GOT3 (cell line): ENCODE measurements at places on chromosomes 11 and 22.
A peak's percentile ranks its signal among the peaks of the same experiment; 100 is the strongest.

DNA sequence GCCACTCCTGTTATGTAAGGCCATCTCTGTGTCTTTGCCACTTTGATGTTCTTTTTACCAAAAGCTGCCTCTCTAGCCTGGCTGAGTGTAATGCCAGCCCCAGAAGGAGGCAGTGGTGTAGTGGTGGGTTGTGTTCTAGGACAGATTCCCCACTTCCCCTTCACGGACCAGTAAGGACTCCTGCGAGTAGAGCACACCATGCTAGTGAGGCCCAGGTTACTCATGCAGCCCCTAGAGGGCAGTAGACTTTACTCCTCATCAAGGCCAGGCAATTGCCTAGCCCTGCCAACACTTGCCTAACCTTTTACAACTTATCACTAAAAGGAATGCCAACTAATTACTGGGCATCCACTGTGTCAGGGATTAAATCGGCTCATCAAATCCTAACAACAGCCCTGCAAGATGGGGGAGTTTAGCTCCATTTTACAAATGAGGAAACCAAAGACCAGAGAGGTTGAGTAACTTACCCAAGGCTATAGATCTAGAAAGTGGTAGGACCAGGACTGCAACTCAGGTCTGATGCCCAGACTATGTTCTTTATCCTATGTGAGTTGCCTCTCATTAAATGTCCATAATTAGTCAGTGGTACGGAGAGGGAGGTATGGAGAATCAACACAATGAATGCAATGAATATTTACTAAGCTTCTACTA lies 75.3 kb downstream of the APIP start:
- DNase-seq, result no peak

GRCh38 chr11:75190652-75191329 lies 39.9 kb downstream of the SLCO2B1 start:
- DNase-seq, result no peak

GRCh38 chr22:40610329-40610850 lies 26.1 kb downstream of the MRTFA start:
- no peak for DNase-seq

DNA sequence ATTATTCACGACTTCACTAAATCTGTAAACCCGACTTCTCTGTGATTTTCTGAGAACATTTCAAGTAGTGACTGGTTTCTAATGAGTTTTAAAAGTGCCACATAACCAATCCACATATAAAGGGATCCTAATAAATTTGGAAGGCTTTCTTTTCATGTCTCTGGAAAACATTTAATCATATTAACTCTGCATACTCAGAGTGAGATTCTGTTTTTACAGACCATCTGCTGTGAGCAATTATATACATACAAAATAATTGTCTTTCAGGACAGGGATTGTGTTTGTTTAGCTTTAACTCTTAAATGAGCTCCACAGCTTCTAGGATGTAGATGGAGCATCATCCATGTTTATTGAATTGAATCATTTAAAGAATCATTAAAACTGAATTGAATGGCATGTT lies 65.1 kb downstream of the PRMT3 start:
- no peak for DNase-seq

GRCh38 chr11:58863697-58864096 lies 19.2 kb upstream of the GLYATL2 start:
- DNase-seq, result no peak

DNA sequence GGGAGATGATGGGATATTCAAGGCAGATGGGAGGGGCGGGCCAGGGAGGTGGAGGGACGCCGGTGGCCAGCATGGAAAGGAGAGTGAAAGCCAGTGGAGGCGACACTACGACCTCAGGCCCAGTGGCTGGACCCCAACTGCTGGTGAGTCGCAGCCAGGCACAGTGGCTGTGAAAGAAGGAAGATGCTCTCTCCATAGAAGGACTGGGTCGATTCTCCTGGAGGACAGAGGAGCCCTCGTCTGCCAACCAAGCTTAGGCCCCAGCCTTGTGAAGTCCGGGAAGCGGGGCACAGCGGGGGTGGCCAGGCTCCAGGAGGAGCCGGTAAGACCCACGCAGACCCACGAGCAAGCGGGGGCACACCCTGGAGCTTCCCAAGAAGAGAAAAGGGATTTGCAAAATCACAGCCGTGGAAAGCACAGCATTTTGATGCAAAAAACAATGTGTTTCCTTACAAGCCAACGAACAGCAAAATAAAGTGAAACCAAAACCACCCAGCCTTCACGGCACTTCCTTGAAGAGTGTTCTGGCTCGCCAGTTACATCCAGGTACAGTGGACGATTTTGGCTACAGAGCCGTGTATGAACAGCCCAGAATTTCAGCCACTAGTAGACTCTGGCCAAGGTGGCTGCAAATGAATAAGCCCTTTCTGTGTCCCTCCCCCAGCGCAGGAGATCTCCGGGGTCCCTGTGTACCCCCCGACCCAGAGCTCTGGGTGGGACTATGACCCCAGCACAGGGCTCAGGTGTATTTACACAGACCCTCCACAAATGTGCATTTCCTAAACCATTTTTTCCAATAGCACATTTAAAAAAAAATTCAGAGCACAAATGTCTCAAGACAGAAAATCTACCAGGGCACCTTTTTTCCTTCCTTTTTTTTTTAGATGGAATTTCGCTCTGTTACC lies 96.9 kb downstream of the TRMU start:
- DNase-seq, result no peak

- no peak for DNase-seq
These were observed 73.7 kb downstream of the DGCR2 start for GRCh38 chr22:19048531-19048930.

DNA sequence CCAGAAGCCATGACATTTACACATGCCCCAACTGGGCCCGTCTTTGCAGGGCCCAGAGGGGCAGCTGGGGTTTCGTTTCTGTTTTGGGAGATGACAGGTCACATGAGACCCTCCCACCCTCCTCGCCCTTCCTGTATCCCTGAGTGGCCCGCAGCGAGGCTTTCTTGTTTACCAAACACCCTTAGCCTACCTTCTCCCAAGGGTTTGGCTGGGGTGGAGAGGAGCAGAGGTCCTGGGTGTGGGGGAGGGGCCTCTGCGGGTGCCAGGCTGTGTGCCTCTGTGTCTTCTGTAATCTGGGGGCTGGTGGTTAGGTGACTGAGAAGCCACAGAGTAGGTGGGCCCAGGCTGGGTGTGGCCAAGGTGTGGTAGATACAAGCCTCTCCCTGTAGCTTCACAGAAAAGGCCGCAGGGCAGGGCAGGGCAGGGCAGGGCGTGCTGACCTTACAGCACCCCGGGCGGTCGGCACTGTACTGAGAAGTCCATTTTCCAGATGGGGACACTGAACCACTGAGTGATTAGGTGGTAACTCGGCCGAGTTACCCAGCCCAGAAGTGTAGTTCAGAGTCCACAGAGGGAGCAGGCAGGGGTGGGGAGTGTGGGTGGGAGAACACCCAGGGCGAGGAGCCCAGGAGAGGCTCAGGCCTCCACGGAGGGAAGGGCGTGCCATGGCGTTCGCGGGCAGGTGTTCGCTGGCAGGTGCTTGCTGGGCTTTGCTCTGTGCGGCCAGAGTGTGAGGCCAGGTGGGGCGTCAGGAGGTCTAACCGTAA lies 8.7 kb downstream of the PRR5 start:
- DNase-seq, result no peak

GRCh38 chr22:49865156-49865555 lies 11.5 kb downstream of the ZBED4 start:
- no peak for DNase-seq

- no peak for DNase-seq
These were observed 85.2 kb downstream of the CCDC81 start for GRCh38 chr11:86459682-86460460.

- DNase-seq, result no peak
These were observed 7.4 kb downstream of the CSNK1E start for GRCh38 chr22:38309614-38310517.

- DNase-seq, result no peak
These were observed 88.6 kb downstream of the RTL6 start for GRCh38 chr22:44409211-44409973.

GRCh38 chr11:29184939-29185890 lies 831.6 kb downstream of the KCNA4 start:
- DNase-seq, result peak; percentile 47

- DNase-seq, result no peak
These were observed 129.4 kb downstream of the CCDC34 start for GRCh38 chr11:27233654-27234042.

DNA sequence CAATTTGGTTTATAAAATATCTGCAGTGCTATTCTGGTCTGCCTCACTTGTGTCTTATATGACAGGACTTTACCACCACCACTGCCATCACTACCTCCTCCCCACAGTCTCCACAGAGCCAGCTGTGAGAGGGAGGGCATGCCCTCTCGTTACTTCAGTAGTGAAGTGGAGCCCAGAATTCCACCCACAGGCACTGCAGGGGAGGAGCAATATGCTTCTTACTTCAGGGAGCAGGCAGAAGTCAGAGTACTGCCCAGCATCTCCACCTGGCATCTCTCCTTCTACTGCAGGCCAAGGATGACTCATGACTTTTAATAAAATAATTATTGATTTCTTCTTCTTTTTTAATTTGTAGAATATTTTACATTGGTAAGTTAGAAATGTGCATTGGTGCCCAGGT lies 255.5 kb downstream of the DYNC2H1 start:
- no peak for DNase-seq

DNA sequence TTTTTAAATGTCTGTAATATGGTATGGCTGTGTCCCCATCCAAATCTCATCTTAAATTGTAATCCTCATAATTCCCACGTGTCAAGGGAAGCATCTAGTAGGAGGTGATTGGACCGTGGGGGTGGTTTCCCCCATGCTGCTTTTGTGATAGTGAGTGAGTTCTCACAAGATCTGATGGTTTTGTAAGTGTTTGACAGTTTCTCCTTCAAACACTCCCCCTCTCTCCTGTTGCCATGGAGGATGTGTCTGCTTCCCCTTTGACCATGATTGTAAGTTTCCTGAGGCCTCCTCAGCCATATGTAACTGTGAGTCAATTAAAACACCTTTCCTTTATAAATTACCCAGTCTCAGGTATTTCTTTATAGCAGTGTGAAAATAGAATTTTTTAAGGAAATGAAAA lies 31.1 kb upstream of the CD44 start:
- DNase-seq, result no peak

- no peak for DNase-seq
These were observed 77.3 kb downstream of the COMMD9 start for GRCh38 chr11:36211761-36212430.

GRCh38 chr11:12577725-12578644 lies 96.2 kb upstream of the TEAD1 start:
- DNase-seq, result no peak

GRCh38 chr11:122343210-122343609 lies 227.2 kb upstream of the BLID start:
- no peak for DNase-seq

DNA sequence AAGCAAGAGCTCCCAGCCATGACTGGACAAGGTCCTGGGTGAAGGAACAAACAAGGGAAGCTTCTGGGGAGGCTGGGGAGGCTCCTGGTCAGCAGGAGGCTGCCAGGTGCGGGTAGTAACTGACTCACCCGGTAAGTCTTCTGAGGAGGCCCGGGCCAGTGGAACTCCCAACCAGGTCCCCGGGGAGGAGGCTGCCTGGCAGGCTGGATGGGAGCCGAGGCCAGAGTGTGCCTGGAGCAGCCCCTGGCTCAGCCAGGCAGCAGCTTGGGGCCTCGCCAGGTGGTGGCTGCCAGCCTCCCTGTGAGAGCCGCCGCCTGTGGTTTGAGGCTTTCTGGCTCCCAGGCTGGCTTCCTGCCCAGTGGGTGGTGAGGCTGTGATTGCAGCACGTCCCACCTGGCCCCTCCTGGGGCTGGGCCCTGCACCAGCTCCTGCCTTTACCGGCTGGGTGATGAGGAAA lies 46.2 kb downstream of the IGF2 start:
- no peak for DNase-seq

DNA sequence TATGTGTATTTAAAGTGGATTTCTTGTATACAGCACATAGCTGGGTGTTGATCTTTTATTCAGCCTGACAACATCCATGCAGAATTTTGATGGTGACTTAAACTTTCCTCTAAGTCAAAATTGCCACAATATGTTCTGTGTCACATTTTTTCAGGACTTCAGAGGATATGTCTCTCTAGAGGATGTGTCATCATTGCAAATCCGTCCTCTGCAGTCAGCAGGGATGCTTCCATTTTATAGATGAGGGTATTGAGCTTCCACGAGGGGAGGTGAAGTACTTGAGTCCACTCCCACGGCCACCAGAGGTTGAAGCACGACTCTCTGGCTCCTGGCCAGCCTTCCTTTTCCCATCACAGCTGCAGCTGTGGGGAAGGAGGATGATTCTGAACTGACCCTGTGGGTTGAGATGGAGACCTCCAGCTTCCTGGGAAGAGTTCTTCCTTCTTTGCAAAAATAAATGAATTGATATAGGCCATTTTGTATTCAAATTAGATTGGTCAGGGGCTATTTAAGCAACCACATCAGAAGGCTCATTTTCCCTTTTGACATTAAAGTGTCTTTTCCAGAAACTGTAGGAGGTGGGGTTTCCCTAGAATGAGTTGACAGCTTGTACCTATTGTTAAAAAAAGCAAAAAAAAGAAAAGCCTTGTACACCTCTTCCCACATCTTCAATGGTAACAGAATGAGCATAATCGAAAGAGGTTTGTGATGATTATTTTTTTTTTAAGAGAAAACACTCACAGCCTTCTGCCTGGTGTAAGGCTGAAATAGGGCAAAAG lies 55.2 kb upstream of the MYEOV start:
- DNase-seq, result no peak

GRCh38 chr11:72781063-72781312 lies 12.9 kb downstream of the STARD10 start:
- no peak for DNase-seq

GRCh38 chr11:16336204-16336603 lies 20.1 kb downstream of the SOX6 start:
- DNase-seq, result no peak

- no peak for DNase-seq
These were observed 9.2 kb upstream of the SMIM35 start for GRCh38 chr11:118095967-118096367.

GRCh38 chr11:79471071-79471844 lies 30.4 kb upstream of the TENM4 start:
- DNase-seq, result no peak

DNA sequence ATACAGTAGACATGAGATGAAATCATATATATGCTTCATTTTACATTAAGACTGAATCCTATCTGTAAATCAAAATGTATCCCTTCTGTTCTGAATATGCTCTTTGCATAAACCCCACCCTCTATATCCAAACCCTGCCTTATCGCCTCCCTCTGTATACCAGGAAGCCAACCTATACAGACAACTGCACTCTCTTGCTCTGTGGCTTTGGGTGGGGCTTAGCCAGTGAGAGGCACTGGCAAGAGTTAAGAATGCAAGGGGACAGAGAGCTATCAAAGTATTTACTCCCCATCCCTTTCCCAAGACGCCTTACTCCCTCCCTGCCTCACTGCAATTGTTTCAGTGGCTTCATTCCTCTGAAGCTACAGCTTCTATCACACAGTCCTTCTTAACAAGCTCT lies 309.8 kb downstream of the TTC28 start:
- no peak for DNase-seq

GRCh38 chr11:69832561-69833413 lies 13.6 kb upstream of the FGF3 start:
- no peak for DNase-seq
